Sciatic nerve (tissue), 2 donors: ENCODE measurements at places on chromosomes 7 and 10. TPM values are rescaled to one million over a fixed set of nuclear protein-coding genes. Genes with fewer than 3 reads are reported as not detected.

- no peak for DNase-seq
Measured at GRCh38 chr7:39967406-39968161, 17.5 kb downstream of the CDK13 start.

DNA sequence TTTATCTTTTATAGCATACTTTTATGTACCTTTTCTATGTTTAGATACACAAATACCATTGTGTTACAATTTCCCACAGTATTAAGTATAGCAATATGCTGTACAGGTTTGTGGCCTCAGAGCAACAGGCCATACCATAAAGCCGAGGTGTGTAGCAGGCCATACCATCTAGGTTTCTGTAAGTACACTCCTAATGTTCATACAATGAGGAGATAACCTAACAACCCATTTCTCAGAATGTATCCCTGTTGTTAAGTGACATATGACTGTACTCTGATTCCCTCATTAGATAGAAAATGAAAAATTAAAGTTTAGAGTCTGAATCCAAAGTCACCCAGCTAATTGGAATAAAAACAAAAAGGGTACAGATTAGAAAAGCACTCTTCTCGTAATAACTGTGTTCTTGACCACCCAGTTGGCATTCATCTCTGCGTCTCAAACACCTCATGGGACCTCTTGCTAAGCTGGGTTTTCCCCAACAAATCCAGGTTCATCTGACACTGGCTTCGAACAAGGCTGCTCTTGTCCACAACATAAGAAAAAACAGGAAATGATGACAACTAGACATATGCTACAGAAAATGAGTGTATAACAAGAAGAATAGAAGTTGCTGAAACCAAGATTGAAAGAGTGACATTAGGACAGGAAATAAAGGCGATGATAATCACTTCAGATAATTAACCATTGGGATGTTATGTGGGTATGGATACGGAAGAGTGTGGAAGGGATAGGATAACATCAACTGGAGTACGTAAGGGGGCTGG is 1.4 kb downstream of the NDUFB8 start:
- no peak for DNase-seq

DNA sequence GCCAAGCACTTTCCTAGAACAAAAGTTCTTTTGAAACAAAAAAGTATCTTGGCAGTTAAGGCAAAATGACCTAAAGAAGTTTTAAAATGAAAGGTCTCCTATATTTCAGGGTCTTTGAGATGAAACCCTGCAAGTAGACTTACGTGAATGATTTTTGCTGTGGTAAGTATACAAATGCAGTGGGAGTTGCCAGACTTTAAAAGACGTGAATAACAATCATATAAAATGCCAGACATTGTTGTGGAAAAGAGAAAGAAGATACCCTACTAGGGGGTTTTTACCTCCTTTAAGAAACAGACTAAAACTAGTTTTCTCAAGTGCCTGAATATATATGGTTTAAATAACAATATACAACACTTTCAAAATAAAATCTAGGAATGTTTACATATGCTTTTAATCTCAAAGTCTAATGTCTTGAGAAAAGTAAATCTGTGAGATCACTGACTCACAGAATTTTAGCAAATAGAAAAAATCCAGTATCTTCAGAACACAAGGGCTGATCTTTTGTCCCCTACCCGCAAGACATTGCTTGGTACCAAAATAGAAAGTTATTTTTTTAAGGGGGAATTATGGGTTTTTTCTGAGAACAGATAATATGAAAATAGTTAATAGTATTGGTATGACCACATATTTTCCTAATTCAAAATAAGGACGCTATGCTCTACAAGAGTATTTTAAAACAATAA is 29.5 kb downstream of the LRRC17 start:
- DNase-seq = no peak

- DNase-seq = no peak
Measured at GRCh38 chr10:73644767-73645166, 3.5 kb upstream of the MYOZ1 start.

DNA sequence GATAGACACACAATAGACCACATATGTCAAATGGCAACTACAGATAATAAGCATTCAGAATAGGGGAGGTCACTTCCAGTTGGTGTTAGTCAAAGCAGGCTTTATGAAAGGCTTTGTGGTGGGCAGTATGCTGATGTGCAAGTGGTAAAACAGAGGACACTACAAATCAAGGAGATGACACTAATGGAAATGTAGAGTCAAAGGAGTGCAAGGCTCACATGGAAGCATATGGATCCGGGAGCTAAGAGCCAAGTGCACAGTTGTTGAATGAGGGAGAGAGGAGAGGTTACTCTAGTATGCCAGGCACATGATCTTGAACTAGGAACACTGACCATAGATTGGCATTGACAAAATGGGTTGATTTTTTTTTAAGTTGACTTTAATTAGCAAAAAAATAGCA is 62.7 kb downstream of the GRM3 start:
- DNase-seq = no peak

DNA sequence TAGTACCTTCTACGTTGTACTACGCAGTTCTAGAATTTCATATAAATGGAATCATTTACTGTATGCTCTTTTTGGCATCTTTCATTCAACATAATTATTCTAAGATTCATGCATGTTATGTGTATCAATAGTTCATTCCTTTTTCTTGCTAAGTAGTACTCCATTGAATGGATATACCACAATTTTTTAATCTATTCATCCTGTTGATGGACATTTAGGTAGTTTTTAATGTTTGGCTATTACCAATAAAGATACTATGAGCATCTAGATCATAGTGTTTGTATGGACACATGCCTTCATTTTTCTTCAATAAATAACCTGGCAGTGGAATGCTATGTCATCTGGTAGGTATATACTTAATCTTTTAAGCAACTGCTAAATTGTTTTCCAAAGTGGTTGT is 83.0 kb upstream of the ELN start:
- no peak for DNase-seq

DNA sequence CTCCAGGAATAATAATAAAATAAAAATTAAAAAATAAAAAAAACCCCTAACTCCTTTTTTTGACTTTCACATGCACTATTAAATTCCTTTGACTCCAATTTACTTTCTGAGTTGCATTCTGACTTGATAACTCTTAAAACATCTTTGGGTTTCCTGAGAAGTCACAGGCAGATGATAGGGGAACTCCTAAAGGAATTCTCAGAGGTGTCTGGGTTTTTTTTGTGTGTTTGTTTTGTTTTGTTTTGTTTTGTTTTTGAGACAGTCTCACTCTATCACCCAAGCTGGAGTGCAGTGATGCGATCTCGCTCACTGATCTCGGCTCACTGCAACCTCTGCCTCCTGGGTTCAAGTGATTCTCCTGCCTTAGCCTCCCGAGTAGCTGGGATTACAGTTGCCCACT is 52.7 kb upstream of the APBB1IP start:
- no peak for DNase-seq

GRCh38 chr10:48788554-48788953 is 103.9 kb downstream of the WDFY4 start:
- no peak for DNase-seq

DNA sequence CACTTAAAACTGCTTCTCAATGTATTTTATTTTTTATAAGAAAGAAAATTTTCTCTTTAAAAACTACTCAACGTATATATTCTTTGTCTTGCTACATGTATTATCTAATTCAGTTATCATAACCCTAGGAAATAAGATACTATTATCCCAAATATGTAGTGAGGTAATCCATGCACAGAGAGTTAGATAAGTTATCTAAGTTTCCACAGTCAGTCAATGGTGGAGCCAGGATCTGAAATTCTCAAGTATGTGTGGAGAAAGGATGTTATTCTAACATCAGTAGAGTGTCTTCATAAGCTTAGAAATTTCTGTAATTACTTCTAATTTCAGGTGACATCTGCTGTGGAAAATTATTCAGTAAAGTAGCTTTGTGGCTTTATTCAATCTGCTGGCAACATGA is 239.9 kb downstream of the CSTF2T start:
- DNase-seq = no peak

- DNase-seq = peak; percentile 75
Measured at GRCh38 chr10:47165711-47166404, 134.1 kb upstream of the GDF10 start.

DNA sequence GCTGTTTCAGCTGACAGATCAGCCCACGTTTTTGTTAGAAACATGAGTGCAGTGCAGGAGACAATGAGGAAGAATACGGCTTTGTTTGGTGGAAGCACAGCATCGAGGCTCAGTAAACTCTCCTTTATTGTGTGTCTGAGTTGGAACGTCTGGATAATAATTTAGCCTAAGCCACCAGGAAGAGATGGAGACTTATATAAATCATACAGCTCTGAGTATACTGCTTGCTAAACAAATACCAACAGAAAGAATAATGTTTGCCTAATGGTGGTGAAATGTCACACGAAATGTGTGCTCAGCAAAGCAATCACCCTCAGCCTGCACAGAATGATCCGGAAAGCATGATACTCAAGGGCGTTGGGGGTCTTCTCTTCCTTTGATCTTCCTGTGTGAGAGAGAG is 664.1 kb upstream of the ADARB2 start:
- no peak for DNase-seq

- DNase-seq = no peak
Measured at GRCh38 chr7:19397911-19398310, 252.7 kb upstream of the FERD3L start.

The UBE2D1 gene
- 16.8 TPM for total RNA-seq

The PDE1C gene
- 23.3 TPM for total RNA-seq
